ENCODE measurements at places on chromosomes 5 and 9. TPM values are rescaled to one million over a fixed set of nuclear protein-coding genes. Genes with fewer than 3 reads are reported as not detected.

NKD2 gene
- 23.9 TPM for total RNA-seq

- no peak for DNase-seq
These were observed 40.4 kb downstream of the CFAP95 start for GRCh38 chr9:69861011-69861410.

SRP19 gene
- total RNA-seq, result 62.0 TPM

VCP gene
- total RNA-seq, result 326 TPM

TOR1A gene
- total RNA-seq, result 33.1 TPM

DNA sequence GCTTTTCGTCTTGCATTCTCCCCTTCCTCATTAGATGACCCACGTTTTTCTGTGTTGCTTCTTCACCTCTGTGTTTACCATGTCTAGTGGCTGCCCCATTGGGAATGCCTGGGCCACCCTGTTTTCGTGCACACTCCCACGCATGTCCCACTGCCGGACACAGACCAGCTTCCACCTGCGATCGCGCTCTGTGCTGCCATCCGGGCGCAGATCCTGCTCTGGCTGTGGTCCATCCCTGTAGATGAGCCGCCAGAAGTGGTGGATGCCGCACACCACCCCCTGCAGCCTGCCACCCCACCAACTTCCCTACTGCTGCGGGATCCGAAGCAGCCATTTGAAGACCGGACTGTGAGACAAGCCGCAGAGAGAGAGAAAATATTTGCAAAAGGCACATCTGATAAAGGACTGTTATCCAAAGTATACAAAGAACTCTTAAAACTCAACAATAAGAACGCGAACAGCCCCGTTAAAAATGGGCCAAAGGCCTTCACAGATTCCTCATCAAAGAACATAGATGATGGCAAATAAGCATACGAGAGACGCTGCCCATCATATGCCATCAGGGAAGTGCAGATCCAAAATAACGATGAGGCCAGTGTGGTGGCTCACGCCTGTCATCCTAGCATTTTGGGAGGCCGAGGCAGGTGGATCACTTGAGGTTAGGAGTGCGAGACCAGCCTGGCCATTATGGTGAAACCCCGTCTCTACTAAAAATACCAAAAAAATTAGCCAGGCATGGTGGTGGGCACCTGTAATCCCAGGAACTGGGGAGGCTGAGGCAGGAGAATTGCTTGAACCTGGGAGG, 163.7 kb downstream of the COL23A1 start:
- no peak for DNase-seq

ORM2 gene
- 3.2 TPM for total RNA-seq

DNA sequence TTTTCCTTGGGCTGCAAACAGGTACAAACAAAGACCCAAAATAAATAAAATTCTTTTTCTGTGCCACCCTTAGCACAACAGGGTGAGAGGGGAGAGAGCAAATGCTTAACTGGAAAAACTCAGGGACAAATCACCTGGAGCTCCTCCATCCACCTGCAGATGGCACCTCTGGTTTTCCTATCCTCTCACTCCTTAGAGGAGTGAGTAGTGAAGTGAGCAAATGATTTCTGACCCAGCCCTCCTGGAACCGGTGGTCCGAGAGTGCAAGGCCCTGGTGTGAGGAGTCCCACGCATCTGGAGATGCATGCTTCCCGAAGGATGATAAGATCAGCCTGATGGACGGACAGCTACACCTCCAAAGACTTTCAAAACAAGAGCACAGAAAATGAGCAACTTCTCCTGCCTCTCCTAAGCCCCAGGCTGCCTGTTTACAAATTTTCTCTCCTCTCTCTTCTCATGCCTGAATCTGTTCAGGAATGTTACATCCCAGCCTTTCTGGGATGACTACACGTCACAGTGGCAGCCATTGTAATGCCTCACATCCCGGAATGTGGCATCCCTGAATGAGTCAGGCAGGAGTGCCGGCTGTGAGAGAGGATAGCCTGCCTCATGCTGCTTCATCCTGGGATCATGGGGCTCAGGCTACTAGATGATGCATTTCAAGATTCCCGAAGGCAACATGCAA, 86.4 kb downstream of the ADRB2 start:
- no peak for DNase-seq

DNA sequence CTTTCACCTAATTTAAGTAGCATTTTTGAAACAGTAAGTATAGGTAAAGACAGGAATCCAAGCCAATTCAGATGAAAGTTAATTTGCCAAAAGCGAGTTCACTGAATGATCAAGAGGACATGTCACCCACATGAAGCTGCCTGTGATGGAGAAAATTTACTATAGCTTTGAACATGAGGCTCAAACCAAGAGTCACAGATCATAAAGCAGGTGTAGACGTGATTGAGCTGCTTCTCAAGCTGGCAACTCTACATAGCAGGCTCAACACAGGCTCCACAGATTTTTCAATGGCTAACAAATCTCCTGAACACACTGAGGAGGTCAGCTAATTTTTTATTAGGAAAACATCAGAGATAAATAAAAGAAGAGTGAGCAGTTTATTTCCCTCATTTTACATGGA, 173.7 kb downstream of the FAM114A2 start:
- no peak for DNase-seq

- DNase-seq, result no peak
These were observed 27.4 kb downstream of the PTPA start for GRCh38 chr9:129138476-129139232.

DNA sequence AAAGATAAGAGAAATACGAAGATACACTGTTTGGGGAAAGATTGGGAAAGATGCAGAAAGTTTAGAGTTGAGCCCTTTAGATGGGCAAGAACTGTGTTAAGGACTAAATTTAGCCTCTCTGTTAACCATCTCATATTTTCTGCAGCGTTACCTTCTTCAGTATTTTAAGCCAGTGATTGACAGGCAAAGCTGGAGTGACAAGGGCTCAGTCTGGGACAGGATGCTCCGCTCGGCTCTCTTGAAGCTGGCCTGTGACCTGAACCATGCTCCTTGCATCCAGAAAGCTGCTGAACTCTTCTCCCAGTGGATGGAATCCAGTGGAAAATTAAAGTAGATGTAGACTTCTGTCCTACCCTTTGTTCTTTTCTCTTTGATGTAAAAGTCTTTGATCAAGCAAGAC, 26.4 kb upstream of the LNPEP start:
- DNase-seq, result no peak

DNA sequence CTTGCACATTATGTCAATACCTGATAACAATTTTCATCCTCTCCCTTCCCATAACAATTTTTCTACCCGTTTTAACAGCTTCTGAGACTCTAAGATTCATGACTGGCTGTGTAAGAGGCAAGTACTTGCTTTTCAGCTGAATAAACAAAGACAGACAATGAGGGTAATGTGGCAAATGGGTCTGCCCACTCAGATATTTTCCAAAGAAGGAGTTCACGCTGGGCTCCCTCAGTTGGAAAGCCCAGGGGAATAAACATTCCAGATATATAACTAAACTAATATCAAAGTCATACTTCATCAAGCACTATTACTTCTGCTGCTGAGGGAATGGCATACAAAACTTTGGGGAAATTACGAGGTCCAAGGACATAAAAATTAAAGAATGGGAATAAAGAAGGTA, 24.4 kb downstream of the MEGF9 start:
- no peak for DNase-seq

GRCh38 chr5:21212026-21212425, 1224.0 kb upstream of the CDH18 start:
- DNase-seq, result no peak

GRCh38 chr5:170865622-170866021, 3.8 kb downstream of the RANBP17 start:
- DNase-seq, result no peak

MCTP1 gene
- 2.1 TPM for total RNA-seq

GRCh38 chr5:7393921-7394799, 1.8 kb upstream of the ADCY2 start:
- DNase-seq, result no peak

- DNase-seq, result peak; percentile 22
These were observed at the start of gene SH3TC2 for GRCh38 chr5:149063017-149063687. Gene SH3TC2 (minus strand): TSS chr5:149063062. CDS start chr5:149063022, 40 bp downstream.

GRCh38 chr9:14831661-14832060, 78.6 kb downstream of the FREM1 start:
- no peak for DNase-seq

ITGA1 gene
- 6.4 TPM for total RNA-seq

DNA sequence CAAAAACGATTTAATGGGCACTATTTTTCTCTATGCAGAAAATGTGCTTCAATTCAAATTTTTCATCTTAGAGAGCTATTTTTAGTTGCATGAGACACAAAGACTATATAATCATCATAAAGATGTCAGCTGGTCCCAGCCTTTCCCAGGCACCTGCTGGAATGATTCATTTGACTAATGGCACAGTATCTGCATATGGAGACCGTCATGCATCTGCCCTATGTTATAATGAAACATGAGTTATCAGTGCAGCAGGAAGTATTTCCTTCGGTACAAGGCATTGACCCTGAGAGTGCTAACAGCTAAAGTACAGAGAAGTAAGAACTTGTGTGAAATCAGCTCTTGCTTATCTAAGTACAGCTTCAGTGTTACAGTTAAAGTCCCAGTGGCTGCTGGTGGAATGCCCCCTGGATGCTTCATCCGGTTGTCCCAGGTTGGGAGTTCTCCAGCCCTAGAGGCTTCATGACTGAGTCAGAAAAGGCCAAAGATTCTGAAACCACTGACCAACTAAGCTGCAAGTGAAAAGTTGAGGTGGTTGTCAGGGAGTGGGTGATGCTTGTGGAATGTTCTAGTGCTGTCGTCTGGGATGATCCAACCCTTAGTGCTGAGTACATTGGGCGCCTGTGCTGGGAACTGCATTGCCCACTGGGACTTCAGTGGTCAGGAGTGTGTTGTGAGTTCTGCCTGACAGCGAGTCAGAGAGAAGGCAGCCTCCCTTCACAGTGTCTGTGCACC, 57.2 kb downstream of the MTRR start:
- DNase-seq, result no peak

GRCh38 chr9:20437476-20437875, 184.8 kb downstream of the MLLT3 start:
- no peak for DNase-seq

GRCh38 chr5:88235346-88235745, 33.3 kb downstream of the TMEM161B start:
- DNase-seq, result no peak

SHISAL2B gene
- 0.51 TPM for total RNA-seq

- DNase-seq, result no peak
These were observed 336.2 kb downstream of the AGTPBP1 start for GRCh38 chr9:85405566-85405950.

GRCh38 chr9:97964901-97965300, 18.2 kb upstream of the ANP32B start:
- DNase-seq, result no peak

CARD9 gene
- total RNA-seq, result 1.6 TPM

KCNN2 gene
- total RNA-seq, result 2.0 TPM

GRCh38 chr9:92176800-92177185, 61.6 kb upstream of the SPTLC1 start:
- no peak for DNase-seq

HRH2 gene
- 1.2 TPM for total RNA-seq

DNA sequence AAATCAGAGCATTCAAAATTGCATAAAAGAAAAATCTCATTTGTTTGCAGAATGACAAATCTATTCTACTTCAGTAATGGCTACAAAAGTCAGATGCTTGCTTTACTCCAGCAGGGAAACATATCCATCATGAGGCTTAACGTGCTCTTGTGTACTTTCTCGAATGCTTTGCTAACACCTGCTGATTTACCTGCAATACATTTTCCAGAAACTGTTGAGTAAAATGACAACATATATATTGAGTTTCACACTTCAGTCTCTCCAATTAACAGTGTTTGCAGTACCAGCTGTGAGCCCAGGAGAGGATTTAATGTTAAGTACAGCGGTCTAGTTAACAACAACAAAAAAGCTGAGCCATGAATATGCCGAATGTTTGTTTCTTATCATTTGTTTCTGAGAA, 391.5 kb upstream of the SMC2 start:
- no peak for DNase-seq

DNA sequence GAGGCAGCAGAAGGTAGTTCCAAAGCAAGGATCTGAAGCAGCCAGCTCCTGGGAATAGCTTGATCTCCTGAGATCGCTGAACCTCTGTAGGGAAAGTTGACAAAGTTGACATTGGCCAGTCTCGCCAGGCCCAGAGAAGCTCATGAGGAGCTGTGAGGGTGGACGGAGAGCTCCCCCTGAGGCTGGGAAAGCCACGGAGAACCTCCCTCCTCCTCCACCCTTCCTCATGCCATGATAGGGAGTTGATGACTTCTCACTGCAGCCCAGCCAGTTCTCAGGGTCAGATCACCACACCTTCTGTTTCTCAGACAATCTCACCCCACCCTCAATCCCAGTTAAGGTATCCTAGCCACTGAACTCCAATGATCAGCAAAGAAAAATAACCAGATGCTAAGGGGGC, 30.4 kb upstream of the KCNV2 start:
- DNase-seq, result no peak

Data from progenitor cell of endocrine pancreas (in vitro differentiated cells).